Activated T-cell treated with anti-CD3 and anti-CD28 coated beads, Interleukin-2, amount 50 U/mL, for 72 hours (primary cell): ENCODE measurements at places on chromosomes 11 and 22.
A peak's percentile ranks its signal among the peaks of the same experiment; 100 is the strongest.

DNA sequence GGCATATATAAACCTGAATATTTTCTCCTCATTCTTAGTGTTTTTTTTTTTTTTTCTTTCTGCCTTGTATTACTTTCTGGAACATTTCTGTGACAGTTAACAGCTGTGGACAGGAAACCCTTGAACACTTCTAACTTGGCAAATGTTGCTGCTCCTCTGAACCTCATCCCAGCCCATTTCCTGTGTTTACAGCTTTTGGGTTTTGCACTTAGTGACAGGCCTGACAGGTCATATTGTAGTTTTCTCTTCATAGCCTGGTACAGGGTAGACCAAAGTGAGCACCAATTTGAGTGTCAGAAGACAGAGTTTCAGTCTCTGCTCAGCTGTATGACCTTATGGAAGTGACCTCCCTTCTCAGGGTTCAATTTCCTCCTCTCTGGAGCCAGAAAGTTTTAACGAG is 91.6 kb downstream of the STIM1 start:
- H3K27ac ChIP-seq = peak overlapping the region; percentile 95
- peaks cover 13% of the 10 kb centered on the region for H3K36me3 ChIP-seq

DNA sequence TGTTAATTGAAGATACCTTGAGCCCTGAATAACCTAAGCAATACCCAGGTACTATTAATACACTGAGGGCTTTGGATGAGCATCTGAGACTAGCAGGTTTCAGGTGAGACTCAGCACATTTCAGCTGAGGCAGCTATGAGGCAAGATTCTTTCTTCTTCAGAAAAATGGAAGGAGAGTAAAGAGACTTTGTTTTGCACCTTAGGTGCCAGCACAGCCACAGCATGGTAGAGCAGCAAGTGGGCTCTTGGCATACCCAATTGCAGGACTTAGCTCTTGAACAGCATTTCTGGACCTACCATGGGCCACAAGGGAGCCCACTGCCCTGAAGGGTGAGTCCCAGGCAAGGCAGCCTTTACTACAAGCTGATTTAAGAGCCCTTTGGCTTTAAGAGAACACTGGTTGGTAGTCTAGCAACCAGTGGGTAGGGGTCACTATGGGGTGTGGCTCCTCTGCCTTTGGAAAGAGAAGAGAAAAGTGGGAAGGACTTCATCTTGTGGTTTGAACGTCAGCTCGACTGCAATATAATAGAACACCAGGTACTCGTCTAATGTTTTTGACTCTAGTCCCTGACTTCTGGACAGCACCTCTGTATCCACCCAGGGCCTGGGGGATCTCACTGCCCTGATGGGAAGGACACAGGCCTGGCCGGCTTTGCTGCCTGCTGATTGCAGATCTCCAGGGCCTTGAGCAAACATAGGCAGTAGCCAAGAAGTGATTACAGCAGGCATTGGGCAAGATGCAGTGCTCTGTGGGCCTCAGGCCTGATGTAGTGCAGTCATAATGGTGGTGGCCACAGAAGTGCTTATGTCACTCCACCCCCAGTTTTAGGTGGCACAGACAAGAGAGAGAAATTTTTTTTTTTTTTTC is 73.3 kb downstream of the GLYATL1 start:
- peaks cover 24% of the 10 kb centered on the region for H3K27me3 ChIP-seq
- H3K27ac ChIP-seq = no peak overlapping the region
- H3K36me3 ChIP-seq = no peaks in the 10 kb centered on the region

GRCh38 chr11:86606836-86607481 is 65.5 kb downstream of the ME3 start:
- no peak for DNase-seq
- H3K27ac ChIP-seq = no peak overlapping the region
- peaks cover 19% of the 10 kb centered on the region for H3K27me3 ChIP-seq
- H3K4me3 ChIP-seq = no peak overlapping the region
- H3K36me3 ChIP-seq = no peaks in the 10 kb centered on the region

DNA sequence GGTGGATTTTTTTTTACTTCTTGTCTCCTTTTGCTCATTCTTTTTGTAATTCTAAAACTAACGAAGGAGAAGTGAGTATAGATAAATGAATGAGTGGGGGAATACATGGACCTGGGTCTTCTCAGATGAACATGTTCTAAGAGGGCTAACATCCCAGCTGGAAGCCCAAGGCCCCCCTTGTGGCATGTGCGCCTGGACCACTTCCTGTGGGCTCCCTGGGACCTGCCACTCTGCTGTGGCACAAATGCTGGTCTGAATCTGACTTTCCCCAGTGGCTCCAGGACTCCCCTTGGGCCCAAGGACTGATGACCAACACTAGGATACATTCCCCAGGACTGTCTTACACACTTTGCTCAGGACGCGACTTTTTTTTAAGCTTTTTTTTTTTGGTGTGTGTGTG is 32.7 kb upstream of the ALX4 start:
- H3K4me3 ChIP-seq = no peak overlapping the region
- no peaks in the 10 kb centered on the region for H3K4me1 ChIP-seq
- peaks cover 19% of the 10 kb centered on the region for H3K27me3 ChIP-seq
- H3K27ac ChIP-seq = no peak overlapping the region
- H3K36me3 ChIP-seq = no peaks in the 10 kb centered on the region

GRCh38 chr11:1829039-1829820 is 5.6 kb upstream of the SYT8 start:
- no peak overlapping the region for H3K27ac ChIP-seq
- DNase-seq = no peak
- H3K36me3 ChIP-seq = no peaks in the 10 kb centered on the region
- H3K4me1 ChIP-seq = no peaks in the 10 kb centered on the region
- no peak overlapping the region for H3K4me3 ChIP-seq

GRCh38 chr22:36197514-36198146 is 4.0 kb downstream of the APOL4 start:
- H3K36me3 ChIP-seq = no peaks in the 10 kb centered on the region
- no peaks in the 10 kb centered on the region for H3K27me3 ChIP-seq
- peak; percentile 40 for DNase-seq
- H3K4me1 ChIP-seq = peaks cover 43% of the 10 kb centered on the region
- peak overlapping the region; percentile 57 for H3K4me3 ChIP-seq
- peak overlapping the region; percentile 55 for H3K27ac ChIP-seq

DNA sequence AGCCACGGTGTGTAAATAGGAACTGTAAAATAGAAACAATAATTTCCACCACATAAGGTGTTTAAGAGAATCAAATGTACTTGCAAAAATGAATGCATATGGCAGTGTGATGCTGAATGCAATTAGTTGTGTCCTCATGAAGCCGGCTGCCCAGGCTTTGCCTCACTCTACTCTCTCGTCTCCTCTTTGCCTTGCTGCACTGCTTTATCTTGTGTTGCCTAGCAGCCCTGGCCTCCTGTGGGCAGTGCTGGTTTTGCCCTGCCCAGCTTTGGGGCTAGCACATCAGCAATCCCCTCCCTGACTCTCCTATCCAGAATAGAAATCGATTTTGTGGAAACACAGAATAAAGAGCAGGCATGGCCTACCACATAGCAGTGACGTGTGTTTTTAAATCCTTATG is 30.0 kb downstream of the LRRC32 start:
- H3K4me1 ChIP-seq = peaks cover 11% of the 10 kb centered on the region
- no peaks in the 10 kb centered on the region for H3K36me3 ChIP-seq
- peaks cover 67% of the 10 kb centered on the region for H3K27me3 ChIP-seq
- H3K4me3 ChIP-seq = no peak overlapping the region
- H3K27ac ChIP-seq = no peak overlapping the region

DNA sequence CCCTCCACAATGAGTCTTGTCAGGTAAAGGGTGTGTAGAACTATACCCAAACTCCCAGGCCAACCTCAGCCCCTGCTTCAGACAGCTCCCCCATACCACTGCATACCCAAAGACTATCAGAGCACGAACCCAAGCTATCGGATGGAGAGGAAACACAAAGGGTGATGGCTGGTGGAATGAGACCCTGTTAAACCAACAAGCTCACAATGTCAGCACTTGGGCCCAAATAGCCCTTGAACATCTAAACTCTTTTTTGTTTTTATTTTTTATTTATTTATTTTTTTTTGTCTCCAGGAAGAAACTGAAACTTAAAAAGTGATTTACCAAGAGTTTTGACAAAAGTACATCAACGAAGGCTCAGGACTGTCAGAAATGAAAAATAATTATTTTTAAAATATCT is 10.6 kb downstream of the DGCR2 start:
- H3K27me3 ChIP-seq = no peaks in the 10 kb centered on the region
- no peak overlapping the region for H3K4me3 ChIP-seq
- peaks cover 74% of the 10 kb centered on the region for H3K4me1 ChIP-seq
- H3K27ac ChIP-seq = peak overlapping the region; percentile 5
- no peak for DNase-seq
- peaks cover 2% of the 10 kb centered on the region for H3K36me3 ChIP-seq
